ENCODE measurements at places on chromosomes 1 and 21.

- no peak for DNase-seq
These were observed 537.2 kb upstream of the TMPRSS15 start for GRCh38 chr21:18940791-18941190.

DNA sequence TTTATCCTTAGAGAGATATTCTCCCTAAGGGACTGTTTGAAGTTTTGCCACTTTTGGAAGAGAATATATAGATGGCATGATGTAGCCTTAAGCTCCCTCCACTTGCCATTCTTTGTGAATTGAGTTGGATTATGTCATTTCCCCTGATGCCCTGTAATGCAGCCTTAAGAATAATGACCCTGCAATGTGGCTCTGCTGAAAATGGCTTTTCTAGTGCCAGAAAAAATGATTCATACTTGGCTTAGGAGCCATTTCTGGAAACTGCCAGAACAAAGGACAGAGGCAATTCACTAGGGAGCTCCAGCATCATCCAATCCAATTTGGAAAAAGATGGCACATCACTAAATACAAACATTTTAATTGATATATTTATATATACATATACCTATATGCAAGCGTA, 265.3 kb downstream of the SPATA17 start:
- no peak for DNase-seq

- DNase-seq = no peak
These were observed 25.2 kb downstream of the KIFAP3 start for GRCh38 chr1:170049176-170049800.

GRCh38 chr1:81876901-81877733, 76.4 kb downstream of the ADGRL2 start:
- no peak for DNase-seq

DNA sequence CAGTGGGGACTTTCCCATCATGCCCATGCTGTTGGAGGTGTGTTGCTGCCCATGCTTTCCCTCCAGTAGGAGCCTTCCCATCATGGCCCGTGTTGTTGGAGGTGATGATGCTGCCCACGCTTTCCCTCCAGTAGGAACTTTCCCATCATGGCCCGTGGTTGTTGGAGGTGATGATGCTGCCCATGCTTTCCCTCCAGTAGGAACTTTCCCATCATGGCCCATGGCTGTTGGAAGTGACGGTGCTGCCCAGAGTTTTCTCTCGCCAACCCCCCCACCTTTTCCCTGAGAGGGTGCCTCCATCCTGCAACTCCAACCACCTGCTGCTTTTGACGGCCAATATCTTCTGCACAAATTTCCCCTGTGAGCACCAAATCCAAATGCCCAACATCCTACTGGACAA, 205.7 kb downstream of the TOMM20 start:
- DNase-seq = no peak

GRCh38 chr1:160520999-160521398, 2.1 kb downstream of the SLAMF6 start:
- no peak for DNase-seq

DNA sequence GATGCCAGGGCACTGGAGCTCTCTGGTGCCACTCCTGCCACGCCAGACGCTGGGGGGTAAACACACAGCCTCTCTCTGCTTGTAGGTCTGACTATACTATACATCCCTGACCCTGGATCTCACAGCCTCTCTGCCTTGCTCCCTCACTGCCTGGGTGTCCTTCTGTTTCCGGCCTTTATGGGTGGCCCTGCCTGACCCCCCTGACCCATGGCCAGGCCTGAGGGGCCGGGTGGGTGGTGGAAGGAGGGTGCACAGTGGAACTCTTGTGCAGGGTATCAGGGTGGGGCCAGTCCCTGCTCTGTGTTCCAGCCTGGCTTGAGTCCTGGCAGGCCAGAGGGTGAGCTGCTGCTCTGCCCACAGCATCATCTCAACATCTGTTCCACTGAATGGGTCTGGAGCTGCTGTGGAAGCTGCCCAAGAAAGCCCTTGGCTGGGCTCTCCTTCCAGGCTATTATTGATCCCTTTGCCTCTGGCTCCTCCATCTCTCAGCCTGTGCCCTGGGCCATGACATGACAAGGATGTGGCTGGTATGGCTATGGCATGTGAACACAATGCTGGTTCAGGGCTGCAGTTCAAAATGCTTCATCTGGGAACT, 17.2 kb upstream of the SYNC start:
- no peak for DNase-seq

DNA sequence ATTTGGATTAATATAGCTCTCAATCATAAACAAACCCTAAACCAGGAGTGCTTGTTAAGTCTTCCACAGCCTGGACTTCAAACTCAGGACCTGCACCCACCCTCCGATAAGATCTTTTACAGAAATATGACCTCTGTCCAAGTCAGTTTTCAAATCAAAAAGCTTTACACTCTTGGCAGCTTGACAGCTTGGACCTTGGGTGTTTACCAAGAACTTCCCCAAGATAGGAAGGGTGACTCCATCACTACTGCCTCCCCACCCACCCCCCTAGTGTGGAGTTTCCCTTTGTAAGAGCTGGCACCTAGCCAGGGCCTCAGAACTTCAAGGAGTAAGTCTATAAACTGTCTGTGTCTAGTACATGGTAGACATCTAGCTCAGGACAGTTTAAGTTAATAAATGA, 9.6 kb downstream of the BCAR3 start:
- no peak for DNase-seq

GRCh38 chr21:22871692-22872091, 1873.5 kb downstream of the NCAM2 start:
- DNase-seq = no peak

- DNase-seq = no peak
These were observed 188.1 kb downstream of the TNR start for GRCh38 chr1:175555266-175555665.

GRCh38 chr1:198253259-198253658, 96.5 kb downstream of the NEK7 start:
- no peak for DNase-seq

DNA sequence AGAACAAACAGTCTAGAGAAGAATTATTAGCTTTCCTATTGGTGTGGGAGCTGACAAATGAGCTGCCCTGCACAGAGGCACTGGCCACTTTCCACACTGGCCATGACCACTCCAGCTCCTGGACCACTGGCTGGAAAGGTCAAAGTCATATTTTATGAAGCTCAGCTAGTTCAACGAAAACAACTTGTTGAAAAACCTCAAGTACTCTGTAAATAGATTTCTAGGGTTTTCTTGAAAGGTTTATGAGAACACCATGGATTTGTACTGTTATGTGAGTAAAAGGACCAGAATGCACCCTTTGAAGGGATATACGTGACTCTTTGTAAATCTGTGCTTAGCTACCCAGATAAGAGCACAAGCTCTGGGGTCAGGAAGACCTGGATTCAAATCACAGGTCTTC, 54.5 kb upstream of the FGGY start:
- no peak for DNase-seq

- DNase-seq = no peak
These were observed at the start of gene SEMA4A for GRCh38 chr1:156153362-156153761. Gene SEMA4A, plus strand, starts transcription at chr1:156153585. Its CDS starts 994 bp downstream, at chr1:156154579.

- peak; percentile 36 for DNase-seq
These were observed 104.8 kb upstream of the SLC44A3 start for GRCh38 chr1:94715321-94715720.

DNA sequence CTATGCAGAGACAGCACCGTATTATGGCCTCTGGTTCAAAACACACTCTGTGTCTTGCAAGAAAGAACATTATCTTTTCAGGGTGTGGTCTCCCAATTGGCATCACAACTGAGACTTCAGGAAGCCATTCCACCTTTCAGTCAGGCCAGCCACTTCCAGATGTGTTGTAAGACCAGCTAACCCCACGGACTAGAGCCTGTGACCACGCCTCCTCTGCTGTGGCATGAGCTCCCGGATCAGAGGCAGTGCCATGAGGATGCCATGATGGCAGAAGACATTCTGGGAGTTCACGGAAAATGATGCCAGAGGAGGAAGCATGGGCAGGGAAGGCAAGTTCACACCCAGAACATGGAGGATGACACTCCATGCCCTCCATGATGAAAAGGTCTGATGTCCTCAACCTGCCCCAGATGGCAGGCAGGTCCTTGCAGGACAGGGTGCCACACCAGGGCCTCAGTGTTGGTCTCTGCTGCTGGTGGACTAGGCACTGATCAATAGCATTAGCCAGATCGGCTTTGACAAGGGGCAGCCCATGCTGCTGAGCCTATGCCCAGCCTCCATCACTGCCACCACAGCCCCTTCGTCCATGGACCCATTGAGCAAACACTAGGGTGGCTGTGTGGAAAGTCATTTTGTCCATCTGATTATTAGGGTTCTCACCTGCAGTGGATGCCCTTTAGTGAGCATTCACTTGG, 341.6 kb downstream of the MATN1 start:
- DNase-seq = no peak

- no peak for DNase-seq
These were observed 109.8 kb downstream of the ELAVL4 start for GRCh38 chr1:50218344-50219120.

DNA sequence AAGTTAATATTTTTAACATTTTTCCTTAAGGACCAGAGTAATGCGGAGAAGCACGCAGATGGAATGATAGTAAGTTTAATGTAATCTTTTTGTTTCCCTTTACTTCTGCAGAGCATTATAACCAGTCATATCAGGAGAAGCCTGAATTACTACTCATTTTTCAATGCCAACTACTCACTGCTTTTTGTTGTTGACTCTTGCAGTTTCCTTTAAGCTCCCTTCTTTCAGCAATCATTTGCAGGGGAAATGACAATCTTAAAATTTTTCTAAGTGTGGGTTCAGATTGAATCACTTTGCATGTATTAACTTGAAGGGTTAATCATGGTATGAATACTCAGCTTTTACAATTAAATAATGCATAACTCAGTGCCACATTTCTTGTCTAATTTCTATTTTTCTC, 122.2 kb downstream of the NRDC start:
- DNase-seq = no peak

DNA sequence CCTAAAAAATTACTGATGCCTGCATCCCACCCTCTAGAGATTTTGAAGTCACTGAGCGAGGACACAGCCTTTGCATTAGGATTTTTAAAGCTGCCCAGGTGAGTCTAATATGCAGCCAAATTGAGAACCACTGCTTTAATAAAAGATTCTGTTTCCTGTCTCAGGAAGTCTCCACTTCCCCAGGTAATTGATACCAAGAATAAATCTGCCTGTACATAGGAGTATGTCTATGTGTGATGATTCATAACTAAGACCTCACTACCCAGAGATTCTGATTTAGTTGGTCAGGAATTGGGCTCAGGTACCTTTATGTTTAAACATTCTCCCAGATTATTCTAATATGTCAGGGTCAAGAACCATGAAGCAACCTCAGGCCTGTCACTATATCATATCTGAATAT, 108.8 kb upstream of the ARTN start:
- DNase-seq = no peak

GRCh38 chr1:116386042-116386441, 13.0 kb downstream of the ATP1A1 start:
- DNase-seq = no peak

DNA sequence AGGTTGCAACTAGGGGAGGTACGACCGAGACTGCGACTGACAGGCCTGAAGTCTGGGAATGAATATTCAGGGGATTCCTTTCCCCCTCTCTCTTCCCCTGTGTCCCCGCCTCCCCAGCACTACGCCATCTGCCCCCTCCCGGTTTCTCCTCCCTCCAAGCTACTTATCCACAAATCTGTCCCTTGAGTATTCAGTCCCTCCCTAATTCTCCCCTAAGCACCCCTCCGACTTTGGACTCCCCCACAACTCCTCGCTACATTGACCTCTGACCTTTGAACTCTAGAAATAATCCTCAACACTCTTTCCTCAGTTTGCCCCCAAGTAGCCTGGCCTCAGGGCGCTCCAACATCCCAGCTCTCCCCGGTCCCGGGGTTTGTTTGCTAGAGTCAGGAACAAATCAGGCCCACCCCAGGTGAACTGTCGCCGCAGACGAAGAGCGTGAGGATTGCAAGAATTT, 393 bp downstream of the LYSMD1 start:
- no peak for DNase-seq

DNA sequence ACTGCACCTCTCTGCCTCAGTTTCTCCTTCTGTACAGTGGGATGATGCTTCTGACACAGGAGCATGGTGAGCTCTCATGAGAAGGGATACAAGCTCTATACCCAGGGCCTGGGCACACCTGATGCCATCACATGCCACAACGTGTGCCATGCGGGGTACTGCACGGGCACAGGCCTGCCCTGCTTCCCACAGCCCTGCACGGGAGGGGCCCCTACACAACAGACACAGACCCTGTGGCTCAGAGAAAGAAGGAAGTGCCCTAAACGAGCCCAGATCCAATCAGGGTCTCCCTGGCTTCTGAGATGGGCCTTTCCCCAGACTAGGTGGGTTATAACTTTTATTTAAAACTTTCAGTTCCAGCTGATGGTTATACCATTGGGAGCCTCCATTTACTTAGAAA, 24.6 kb downstream of the C2CD2 start:
- no peak for DNase-seq

DNA sequence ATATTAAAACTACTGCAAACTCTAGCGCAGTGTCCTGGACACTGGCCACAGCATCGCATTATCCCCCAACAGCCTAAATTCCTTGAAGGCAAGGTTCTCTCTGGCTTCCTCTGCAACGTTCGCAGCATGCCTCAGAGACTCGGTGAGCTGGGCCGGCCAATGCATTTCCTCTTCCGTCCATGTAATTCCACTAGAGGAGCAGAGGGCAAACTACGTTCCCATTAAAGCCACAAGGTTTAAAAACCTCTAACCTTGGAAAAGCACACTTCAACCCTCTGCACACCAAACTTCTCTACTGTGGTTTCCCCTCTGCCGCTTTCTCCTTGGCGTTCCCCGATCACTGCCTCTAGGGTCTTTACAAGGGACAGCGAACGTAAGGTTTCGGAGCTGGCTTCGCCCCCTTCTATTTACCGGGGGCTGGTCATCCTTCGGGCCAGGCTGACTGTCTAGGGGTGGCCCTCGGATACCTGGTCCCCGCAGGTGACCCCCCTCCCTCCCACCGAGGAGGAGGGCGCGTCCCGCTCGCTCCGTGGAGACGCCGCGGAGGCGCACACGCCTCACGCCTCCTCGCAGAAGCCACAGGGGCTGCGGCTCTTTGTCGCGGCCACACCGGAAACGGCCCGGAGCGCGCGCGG, 456 bp upstream of the SMYD2 start:
- DNase-seq = no peak

DNA sequence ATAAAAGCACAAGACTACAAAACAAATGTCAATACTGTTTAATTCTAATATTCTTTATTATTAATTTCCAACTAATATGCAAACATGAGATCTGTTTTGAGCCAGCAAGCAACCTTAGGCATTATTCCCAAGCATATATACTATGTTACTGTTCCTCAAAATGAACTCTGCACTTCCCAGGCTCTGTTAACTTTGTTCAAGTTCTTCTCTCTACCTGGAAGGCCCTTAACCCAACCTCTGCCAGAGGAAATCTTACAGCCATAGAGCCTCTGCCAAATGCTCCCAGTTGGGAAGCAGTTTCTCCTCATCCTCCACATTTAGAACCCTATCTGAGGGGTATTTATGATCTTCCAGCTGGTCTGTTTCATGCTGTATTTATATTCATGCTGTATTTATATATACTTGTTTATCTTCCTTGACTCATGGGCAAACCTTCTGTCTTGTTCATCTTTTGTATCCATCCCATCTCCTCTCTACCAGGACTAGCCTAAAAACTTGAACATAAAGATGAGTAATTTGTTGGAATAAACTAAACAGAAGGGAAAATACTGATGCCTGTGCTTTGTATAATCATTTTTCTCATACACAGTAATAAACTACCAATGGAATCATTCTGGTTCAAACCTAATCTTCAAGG, 5.3 kb downstream of the IVNS1ABP start:
- DNase-seq = no peak
